ENCODE measurements at places on chromosomes 7 and 10.

GRCh38 chr10:68212721-68213352, 19.1 kb downstream of the ATOH7 start:
- no peak for DNase-seq

DNA sequence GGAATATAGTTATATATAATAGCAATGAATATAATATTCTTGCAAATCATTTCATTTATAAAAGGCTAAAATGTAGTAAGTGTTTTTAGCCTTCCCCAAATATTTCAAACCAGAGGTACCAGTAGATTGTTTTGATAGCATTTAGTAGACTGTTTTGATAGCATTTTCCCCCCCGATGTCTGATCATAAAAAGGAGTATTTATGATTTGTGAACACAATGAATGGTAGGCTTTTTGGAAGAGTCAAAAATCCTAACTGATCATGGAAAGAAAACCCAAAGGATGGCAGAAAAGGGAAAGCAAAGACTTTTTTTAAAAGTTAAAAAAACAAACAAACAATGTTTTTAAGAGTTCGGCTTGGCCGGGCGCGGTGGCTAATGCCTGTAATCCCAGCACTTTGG, 152.5 kb downstream of the PIP4K2A start:
- no peak for DNase-seq

GRCh38 chr7:130305433-130306042, 12.6 kb downstream of the CPA4 start:
- no peak for DNase-seq

DNA sequence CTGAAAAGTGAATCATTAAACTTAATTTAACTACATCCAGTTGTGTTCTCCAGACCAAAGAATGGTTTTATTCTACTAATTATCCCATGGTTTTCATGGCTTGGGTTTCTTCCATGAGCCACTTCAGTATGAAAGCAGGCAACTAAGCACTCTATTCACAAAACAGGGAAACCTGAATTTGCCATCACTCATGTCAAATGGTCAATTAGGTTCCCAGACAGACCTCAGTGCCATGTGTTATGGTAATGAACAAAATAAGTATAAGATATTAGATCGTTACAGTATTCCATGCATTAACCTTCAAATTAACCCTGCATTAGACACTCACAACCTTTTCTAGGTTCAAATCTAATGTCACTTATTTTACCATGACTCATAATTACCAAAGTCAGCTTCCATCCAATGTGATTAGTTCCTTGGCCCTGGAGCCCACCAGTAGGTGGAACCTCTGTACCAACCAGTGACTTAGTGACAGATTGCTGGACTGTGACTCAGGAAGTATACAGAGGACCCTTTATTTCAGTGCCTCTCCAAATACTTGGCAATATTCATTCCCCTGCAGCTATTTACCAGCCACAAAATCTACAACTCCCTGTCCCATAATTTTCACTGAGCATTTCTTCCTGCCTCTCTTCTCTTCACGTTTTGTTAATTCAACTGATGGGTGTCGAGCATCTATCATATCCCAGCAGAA, 1270.2 kb upstream of the SORCS1 start:
- no peak for DNase-seq

DNA sequence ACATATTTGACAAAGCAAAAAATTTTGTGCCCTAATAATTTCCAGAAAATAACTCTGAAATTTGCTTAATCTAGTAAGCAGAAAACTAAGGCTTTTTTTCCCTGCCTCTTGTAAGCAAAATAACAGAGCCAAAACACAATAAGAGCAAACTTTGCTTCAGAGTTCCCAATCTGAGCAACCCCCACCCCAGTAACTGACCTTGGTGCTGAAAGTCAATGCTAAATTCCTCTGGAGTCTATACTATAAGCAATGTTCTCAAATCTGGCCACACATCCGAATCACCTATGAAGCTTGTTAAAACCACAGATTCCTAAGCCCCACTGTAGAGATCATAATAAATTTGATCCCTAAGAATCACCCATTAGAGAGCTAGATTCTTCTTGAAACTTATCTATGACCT, 150.5 kb downstream of the ELAPOR2 start:
- DNase-seq: no peak

DNA sequence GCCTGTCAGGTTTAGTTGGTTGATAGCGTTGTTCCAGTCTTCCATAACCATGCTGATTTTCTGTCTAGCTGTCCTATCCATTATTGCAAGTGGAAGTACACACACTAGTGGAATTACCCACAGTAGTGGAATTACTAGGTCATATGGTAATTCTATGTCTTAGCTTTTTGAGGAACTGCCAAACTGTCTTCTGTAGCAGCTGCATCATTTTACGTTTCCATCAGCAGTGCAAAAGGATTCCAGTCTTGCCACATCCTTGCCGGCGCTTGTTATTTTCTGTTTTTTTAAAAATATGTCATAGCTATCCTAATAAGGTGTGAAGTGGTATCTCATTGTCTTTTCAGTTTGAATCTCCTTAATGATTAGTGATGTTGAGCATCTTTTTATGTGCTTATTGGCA, 17.2 kb upstream of the RHBDD2 start:
- no peak for DNase-seq

DNA sequence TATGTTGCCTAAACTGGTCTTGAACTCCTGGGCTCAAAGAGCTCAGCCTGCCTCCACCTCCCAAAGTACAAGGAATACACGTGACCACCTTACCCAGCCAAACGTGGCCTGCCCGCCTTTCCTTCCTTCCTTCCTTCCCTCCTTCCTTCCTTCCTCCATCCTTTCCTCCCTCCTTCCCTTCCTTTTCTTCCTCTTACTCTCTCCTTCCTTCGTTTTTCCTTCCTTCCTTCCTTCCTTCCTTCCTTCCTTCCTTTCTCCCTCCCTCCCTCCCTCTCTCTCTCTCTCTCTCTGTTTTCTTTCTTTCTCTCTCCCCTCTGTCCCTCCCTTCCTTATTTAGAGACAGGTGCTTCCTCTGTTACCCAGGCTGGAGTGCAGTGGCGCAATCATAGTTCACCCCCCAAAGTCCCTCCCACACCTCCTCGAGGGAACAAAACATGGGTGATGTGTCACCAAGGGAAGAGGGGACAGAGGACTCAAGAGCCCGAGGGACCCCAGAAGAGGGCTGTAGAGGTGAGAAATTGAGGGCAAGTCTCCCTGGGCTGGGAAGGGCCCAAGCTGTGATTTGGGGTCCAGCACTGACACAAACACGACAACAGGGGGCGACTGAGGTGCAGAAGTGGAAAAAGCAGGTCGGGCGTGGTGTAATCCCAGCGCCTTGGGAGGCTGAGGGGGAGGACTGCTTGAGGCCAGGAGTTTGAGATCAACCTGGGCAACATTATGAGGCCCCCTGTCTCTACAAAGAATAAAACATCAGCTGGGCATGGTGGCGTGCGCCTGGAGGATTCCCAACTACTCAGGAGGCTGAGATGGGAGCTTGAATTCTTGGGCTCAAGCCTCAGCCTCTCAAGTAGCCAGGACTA, 28.1 kb downstream of the EPHB4 start:
- DNase-seq: peak; percentile 63

GRCh38 chr7:88042157-88042556, 108.1 kb downstream of the ADAM22 start:
- DNase-seq: no peak

- DNase-seq: no peak
Observed at GRCh38 chr10:25178411-25178810, 3.6 kb downstream of the GPR158 start.

DNA sequence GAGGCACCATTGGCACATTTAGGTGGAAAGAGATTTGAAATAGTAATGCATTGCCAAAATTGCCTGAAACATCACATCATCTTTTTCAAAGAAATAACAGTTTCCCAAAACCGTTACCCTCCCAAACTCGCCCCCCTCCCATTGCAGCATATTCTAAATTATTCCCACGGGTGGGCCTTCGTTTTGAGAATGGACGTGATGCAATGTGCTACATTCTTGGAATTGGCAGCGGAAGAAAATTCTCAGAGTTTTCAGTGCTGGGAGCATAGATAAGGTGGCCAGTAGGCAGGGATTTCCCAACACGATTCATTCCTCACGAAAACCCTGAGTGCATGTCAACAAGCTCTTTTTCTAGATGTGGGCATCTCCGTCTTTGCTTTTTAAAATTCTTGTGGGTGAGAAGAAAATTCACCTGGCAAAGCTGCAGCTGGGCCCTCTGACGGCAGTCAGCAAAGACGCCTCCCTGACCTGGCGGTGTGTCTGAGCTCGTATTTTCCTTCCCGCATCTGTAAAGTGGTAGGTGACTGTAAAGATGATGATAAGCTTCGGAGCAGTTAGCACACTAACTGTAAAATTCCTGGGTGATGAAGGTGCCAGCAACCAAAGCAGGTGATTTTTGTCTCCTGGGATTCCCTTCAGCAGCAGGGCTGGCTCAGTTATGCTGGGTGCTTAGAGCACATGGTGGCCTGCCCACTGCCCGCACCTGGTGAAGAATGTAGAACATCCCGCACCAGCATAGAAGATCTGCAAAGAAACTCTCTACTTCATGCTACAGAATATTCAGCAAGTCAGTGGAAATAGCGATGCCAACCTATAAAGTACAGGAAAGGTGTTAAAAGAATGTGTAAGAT, 141.9 kb upstream of the KLF6 start:
- DNase-seq: no peak

GRCh38 chr7:24050991-24051560, 232.9 kb upstream of the NPY start:
- no peak for DNase-seq

GRCh38 chr7:85705076-85705475, 518.2 kb upstream of the SEMA3D start:
- DNase-seq: no peak

GRCh38 chr7:113968713-113969112, 49.9 kb upstream of the PPP1R3A start:
- DNase-seq: no peak

- no peak for DNase-seq
Observed at GRCh38 chr10:69364232-69364940, 52.3 kb downstream of the TACR2 start.

- DNase-seq: no peak
Observed at GRCh38 chr10:130634816-130635215, 498.6 kb downstream of the GLRX3 start.

DNA sequence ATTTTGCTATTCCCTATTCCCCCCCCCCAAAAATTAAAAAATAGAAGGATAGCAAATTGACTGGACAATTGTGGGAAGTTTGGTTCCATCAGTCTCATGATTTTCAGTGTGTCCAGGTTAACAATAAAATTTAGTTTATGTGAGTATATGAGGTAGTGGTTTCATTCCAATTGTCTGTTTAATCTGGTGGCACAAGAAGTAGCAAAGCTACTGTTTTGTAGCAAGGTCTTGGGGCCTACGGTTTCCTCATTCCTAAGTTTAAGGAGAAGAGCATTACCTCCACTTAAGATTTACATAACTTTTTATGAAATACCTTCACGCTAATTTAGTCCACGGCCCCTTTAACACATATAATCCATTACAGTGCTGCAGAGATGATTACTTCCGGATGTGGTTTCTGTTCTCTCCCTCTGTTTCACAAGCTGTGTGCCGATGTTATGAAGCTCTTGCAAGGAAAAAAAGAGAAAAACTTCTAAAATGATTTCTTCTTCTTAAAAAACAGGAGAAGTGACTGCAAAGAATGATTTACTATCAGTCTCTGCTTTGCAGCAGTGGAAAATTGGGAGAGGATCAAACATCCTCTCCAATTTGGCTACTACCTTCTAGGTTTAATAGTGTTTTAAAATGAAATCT, 32.7 kb upstream of the NPVF start:
- peak; percentile 46 for DNase-seq

- no peak for DNase-seq
Observed at GRCh38 chr10:128500642-128501041, 374.4 kb upstream of the MKI67 start.

DNA sequence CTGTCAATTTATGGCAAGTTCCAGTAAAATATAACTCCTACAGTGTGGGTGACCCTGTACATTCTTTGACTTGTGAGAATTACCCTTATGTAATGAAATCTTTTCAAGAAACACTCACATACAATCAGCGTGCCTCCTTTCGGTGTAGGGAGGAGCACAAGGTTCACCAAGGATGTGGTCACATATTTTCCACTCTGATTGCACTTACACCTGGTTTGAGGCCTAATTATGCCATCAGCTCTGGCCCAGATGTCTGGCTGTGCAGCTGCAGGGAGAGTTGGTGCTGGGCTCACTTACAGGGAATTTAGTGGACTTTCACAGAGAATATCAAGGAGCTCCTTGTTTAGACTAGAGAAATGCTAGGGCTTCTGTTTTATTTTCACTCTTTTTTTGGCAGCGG, 146.0 kb upstream of the STEAP4 start:
- DNase-seq: no peak

- DNase-seq: no peak
Observed at GRCh38 chr10:103544657-103545310, 51.3 kb downstream of the NEURL1 start.

GRCh38 chr7:157652954-157653826, 316.4 kb downstream of the DNAJB6 start:
- DNase-seq: no peak

- no peak for DNase-seq
Observed at GRCh38 chr10:43209074-43209455, 57.8 kb downstream of the RASGEF1A start.
